ENCODE measurements at places on chromosomes 5 and 9.

DNA sequence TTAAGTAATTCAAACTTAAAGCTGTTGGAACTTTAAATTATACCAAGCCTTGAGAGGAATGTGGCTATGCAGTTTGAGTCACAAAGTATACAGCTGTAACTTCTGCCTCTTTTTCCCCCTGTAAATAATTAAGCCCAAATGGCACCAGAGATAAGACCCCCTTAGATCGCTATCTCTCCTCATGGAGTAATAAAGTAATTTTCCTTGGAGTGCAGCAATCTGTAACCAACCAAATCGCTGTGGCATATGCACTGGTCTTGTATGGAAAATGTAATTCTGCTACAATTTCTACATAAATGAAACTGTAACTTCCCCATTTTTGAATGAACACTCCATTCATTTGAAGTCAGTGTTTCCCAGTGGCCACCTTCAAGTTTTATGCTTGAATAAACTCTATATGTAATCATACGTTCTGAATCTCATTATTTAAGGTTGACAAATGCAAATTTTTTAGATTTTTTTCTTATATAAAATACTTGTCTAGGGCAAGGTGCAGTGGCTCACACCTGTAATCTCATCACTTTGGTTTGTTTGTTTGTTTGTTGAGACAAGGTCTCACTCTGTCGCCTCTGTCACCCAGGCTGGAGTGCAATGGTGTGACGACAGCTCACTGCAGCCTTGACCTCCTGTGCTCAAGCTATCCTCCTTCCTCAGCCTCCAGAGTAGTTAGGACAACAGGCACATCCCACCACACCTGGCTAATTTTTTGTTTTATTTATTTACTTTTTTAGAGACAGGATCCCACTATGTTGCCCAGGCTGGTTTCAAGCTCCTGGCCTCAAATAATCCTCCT is 12.3 kb downstream of the SUSD1 start:
- DNase-seq: no peak

DNA sequence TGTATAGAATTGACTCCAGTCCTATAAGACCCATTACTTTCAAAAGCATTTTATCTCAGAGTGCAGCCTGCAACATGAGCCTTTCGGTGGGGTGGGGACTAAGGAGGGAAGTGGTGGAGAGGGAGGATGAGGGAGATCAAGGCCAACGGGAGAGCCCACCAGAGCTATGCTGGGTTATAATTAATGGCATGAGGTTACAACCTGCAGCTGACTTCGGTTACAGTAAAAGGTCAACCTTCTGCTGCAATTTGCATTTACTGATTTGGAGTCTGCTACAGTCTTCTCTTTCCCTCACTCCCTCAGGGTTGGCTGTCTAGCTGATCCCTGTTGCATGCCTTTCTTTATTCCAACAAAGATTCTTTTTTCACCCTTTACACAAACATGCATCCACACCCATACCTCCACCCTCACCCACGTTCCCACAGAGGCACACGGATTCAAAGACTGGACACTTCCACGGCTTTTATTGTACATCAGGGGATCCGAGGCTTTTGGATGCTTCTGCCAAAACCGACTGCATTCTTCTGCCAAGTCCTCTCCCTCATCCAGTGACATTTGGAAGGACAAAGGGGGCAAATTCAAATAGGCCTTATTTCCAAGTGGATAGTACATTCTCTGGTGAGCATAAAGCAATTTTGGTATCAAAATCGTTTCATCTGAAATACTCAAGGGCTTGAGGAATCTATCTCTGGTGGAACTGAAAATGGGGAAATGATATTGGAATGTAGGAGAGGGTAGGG is 381.2 kb downstream of the NFIB start:
- DNase-seq: no peak

DNA sequence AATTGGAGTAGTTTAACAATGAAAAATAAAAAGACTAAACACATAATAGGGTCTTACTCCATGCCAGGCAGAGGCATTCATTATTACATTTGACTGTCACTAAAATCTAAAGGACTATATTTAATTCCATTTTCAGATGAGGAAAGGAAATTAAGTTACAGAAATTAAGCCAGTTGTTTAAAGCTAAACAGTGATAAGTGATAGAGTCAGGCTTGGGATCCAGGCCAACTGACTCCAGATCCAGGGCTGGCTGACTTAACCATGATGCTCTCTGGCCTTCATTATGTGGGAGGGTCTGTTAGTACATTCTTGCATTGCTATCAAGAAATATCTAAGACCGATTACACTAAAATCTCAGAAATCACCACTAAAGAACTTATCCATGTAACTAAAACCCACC is 107.2 kb downstream of the ARHGEF28 start:
- DNase-seq: no peak

- no peak for DNase-seq
Observed at GRCh38 chr9:84858364-84858763, 188.8 kb downstream of the NTRK2 start.

DNA sequence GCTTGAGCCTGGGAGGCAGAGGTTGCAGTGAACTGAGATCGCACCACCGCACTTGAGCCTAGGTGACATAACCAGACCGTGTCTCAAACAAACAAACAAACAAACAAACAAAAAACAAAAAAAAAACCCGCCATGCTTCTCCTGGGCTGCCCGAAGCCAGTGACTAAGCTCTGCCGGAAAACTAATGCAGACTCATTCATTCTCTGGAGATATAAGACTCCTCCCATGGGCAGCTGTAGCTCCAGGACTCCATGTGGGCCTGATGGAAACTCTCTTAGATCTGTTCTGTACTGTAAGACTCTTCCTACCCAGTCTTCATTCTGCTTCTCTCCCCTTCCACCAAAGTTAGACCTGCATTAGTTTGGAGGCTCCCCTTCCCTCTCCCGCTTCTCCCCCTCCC is 11.1 kb downstream of the GLDC start:
- no peak for DNase-seq

- DNase-seq: no peak
Observed at GRCh38 chr5:110851357-110851756, 112.5 kb downstream of the SLC25A46 start.

DNA sequence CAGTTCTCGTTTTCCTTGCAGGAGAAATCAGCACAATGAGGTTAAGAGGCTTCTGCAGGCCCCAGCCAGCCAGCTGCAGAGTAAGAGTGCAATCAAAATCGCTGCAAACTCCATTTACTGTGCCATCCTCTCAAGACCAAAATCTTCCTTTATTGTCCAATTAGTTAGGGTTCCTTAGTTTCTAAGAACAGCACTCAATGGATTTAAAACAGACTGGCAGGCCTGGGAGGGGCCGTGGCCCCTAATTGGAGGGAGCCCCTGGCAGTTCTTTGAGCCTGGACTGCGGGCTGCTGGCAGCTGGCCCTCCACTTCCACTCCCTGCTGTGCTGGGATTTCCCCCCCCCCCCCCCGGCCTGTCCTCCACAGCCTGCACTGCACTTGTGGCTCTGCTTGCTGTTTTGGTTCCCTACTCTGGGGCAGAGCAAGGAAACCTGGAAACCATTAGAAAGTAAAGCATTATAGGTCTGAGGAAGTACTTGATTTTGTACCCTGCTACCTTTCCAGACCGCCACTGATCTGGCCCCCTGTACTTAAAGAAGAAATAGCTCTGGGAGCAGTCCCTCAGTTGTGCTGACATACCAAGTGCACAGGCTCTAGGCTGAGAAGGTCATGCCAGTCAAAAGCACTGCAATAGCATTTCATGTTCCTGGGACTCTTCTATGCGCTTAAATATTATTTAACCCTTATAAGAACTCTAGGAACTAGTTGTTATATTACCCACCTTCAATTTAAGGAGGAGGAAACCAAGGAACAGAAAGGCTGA is 129.0 kb downstream of the APBA1 start:
- no peak for DNase-seq

DNA sequence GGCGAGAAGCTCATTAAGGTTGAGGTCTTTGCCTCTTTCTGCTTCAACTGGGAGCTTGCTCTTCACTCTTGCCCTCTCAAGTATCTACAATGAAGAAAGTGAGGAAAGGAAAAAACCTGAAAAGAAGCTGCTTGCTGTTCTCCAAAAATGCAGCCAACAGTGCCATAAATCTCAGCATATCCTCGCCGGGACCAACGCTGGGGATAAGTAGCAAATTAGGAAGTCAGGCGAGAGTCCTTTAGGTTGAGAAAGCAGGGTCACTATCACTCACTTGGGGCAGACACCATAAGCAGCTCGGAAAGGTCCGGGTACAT is 399 bp downstream of the NUP155 start:
- DNase-seq: no peak

DNA sequence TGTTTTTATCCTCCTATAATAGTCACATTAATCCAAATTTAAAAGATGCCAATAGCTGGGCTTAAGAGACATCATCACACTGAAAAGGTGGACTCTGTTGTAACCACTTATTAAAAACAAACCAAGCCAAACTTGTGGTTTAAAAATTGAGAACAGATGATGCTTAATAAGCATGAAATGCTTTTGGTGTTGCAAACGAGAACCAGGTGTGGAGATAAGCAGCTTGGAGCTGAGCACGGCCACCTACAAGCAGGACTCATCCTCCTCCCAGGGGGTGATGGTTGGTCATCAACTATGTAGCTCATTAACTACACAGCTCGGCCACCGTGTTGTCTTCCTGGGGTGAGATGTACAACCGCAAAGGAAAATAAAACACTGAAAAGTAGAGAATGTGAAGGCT is 154.4 kb downstream of the NPR3 start:
- DNase-seq: no peak

DNA sequence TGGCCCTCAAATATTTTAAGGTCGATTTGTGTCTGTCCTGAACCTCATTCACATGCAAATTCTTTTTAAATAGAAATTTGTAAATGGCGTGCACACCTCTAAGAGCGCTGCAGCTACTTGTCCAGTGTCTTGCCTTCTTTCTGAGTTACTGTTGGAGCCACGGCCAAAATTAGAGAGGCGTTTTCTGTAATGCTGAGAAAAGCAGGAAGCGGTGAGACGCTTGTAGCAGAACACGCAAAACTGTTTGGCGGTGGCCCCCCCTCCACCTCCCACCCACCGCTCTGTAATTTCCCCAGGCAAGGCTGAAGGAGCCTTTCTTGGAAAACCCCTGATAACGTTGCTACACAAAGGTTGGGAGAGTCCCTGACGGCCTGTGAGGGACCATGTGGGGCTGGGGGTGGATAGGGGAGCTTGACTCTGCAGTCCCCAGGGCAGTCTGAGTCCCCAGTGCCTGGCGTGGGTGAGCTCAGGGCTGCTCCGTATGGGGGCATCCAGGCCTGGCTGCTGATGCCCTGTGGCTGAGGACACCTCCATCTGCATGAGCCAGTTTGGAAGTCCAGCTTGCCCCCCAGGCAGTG is 96.5 kb downstream of the GADD45G start:
- no peak for DNase-seq

- no peak for DNase-seq
Observed at GRCh38 chr5:159218595-159219023, 9.3 kb upstream of the RNF145 start.

DNA sequence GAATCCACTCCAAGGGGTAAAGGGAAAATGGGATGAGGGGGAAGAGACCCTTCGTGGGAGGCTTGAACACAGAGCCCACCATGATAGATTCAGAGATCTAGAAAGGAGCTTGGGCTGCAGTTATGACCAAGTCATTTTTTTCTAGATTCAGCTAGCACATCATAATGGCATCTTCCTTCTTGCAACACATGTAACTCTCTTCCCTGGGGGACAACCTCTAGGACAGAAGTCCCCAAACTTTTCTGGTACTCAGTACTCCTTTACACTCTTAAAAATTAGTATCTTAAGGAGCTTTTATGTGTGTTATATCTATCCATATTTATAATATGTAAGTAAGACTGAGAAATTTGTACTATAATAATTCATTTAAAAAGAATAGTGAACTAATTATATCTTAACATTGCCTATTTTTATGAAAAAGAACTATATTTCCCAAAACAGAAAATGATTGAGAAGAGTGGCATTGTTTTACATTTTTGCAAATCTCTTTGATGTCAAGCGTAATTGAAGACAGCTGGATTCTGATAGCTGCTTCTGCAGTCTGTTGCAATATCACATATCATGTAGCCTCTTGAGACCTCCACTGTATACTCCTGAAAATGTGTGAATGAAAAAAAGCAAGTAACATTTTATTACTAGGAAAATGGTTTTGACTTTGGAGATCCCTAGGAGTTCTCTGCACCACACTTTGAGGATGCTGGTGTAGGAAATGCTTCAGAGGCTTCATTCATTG is 875 bp downstream of the ACO1 start:
- no peak for DNase-seq

Data from RWPE2 (cell line).